ENCODE measurements at places on chromosomes 5 and 9.

- peak; percentile 3 for DNase-seq
These were observed 138.6 kb upstream of the DHFR start for GRCh38 chr5:80793354-80793753.

- no peak for DNase-seq
These were observed 30.8 kb upstream of the PANK3 start for GRCh38 chr5:168609806-168610482.

DNA sequence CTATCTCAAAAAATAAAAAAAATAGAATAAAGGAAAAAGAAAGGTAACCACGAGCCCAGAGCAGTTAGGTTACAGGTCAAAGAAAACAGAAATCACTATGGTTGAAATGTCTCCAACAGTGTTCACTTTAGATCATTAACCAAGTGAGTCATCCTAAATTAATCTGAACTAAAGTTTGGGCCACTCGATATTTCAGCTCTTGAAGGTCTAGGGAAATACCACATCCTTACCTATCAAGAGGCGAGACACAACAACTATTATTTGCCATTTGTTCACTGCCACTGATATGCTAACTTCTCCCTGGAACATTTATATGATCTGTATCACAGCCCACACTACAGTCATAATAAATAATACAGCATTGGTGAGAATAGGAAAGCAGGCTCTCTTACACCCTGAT is 111.3 kb upstream of the NR5A1 start:
- DNase-seq = no peak

- peak; percentile 67 for DNase-seq
These were observed 17.5 kb upstream of the NREP start for GRCh38 chr5:111774525-111774924.

- DNase-seq = no peak
These were observed 193.6 kb upstream of the SMC2 start for GRCh38 chr9:103900466-103900865.

GRCh38 chr5:81724571-81724970 is 26.3 kb downstream of the SSBP2 start:
- DNase-seq = no peak
